ENCODE measurements at places on chromosomes 3 and 15.

- DNase-seq, result no peak
These were observed 61.6 kb upstream of the CD200R1L start for GRCh38 chr3:112908252-112908651.

DNA sequence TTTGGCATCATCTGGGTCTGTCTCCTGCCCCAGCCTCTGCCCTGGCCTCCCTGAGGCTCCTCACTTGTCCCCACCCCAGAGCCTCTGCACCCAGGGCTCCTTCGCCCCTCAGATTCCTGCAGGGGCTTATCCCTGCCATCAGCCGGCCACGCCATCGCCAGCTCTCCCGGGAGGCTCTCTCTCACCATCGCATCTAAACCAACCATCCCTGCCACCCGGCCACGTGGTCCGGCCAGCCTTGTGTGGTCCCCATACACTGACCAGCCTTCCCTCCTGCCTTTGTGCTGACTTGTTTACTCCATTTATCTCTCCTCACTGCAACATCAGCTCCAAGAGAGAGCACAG lies 134.3 kb upstream of the IQSEC1 start:
- DNase-seq, result no peak

DNA sequence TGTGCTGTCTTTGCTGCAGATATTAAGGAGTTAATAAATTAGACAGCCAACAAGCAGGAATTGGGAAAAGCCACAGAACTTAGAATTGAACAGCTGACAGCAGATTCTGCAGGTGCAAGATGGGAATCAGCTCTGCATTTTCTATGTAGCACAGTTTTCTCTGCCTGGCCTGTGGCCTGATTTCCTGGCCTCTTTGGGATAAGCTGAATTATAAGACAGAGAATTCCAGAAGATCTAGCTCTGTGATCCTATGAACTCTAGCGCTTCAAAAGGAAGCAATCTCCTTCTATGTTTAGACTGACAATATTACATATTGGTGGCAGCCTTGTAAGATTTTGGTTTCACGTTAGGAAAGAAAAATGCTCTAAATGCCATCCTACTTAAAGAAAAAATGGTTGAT lies 24.0 kb upstream of the SOX2 start:
- no peak for DNase-seq

DNA sequence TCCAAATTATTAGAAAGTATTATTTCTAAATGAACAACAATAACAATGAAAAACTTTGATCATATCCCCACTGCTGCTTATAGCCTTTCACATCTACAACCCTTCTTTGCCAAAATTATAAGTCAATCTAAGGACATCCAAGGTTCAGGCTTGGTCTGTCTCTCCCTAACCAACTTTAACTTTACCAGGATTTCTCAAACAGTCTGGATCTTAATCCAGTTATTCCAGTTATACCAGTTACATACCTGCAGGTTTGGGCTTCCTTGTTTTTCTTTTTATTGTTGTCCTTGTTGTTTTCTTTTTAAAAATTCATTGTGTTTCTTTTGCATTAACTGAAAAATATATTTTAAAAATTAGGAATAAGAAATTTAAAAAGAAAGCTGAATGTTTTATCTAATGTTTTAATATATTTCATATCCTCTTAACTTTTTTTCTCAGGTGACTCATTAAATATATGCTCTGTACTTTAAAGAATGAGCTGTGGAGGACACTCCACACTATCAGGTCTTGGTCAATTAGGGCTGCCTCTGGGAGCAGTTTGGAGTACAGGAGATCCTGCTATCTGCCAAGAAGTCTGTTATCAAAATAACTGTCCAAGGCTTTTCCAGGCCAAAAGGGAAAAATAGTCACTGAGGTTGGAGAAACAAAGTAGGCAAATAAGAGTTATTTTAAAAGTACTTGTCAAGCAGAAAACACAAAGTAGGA lies 421.4 kb downstream of the EPHA6 start:
- no peak for DNase-seq

DNA sequence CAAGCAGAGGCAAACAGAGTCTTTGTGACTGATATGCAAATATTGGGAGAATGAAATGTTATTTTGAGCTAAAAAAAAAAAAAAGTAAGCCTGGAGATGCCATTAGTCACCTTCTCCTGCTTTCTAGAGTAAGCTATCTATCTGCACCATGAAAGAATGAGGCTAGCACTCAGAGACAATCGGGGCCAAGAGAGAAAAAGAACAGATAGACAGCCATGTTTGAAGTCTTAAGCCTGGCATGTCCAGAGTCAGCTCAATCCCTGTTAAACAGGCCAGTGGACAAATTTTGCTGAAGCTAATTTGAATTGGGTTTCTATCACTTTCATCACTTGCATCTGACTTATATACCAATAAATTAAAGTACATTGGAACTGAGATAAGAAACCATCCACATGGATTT lies 204.4 kb downstream of the SLC9A9 start:
- no peak for DNase-seq

DNA sequence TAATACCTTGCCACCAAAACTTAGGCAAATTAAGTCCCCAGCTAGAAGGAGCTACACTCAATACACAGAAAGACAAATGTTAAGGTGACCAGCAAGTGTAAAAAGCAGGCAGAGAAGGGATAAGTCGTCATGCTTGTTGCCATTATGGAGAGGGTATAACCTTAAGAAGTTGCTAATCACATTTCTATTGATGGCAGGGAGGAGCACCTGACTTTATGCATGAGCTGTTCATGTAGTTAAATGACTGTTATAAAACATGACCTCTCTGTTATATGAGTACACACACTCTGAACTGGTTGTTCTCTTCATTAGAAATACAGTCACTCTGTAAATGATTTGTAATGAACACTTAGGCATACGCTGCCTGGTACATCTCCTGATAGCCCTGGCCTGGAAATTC lies 6.6 kb upstream of the CCNL1 start:
- no peak for DNase-seq

DNA sequence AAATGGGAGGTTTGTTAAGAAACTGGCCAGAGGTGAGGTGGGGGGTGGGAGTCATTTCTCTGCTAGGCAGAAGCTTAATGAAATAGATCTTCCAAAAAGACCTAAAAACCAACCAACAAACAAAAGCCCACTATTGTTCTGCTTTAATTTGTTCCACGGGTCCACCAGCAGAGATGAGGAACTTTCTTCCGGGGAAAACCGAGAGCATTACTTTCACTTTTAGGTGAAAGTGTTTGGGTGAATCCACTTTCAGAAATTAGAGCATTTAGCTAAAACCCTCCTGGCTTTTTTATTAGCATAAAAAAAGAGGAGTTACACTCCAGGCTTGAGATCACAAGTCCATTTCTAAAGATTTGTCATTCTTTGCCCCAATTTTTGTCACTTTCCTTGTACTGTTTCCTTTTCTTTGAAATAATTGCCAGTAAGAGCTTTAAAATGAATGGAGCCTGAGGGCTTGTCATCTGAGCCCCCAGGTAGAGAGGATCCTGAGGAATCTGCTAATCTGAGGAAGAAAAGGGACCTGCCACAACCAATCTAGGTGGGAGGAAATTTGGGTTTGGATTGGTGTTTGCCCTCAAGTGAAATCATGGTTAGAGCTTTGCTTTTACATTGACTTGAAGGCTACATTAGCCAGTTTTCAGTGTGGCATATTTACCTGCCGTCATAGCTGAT lies 667.6 kb downstream of the NAALADL2 start:
- peak; percentile 26 for DNase-seq

- peak; percentile 63 for DNase-seq
These were observed 67.9 kb downstream of the ULK4 start for GRCh38 chr3:41893977-41894376.

- no peak for DNase-seq
These were observed 31.6 kb downstream of the KY start for GRCh38 chr3:134619301-134619615.

DNA sequence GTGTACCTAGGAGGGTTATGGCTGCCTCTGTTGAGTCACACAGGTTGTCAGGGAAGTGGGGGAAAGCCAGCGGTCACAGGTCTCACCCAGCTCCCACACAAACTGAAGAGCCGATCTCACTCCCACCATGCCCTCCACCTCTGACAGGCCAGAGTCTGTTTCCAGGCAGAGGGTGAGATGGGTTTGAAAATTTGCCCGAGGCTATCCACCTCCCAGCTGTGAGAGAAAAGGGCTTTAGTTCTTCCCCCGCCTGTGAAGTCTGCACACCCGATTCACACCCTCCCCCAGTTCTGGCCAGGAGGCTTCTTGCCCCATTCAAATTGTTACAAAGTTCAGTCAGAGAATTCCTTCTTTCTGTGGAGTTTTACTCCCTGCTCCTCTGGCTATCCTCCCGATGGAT lies 446.9 kb downstream of the EDEM1 start:
- no peak for DNase-seq

DNA sequence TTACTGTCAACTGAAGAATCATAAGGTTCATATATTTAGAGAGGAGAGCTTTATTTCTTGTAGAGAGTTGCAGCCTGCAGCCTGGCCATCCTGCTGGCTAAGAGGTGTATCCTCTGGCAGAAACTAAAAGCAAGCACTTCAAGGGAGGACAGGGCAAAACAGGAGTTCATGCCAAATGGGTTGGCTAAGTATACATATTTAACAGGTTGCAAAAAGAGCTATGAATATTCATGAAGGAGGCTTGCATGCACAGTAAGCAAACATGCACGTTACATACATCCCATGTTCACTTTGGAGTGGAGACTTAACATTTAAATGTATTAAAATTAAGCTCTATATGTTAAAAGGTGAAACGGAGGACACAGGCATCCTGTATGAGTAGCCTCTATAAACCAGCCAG lies 354.4 kb downstream of the ERC2 start:
- DNase-seq, result no peak

- no peak for DNase-seq
These were observed 142.3 kb upstream of the CHL1 start for GRCh38 chr3:54240-54639.

- DNase-seq, result no peak
These were observed 27.0 kb downstream of the VIPR1 start for GRCh38 chr3:42529468-42529867.

- no peak for DNase-seq
These were observed 416.6 kb upstream of the NECTIN3 start for GRCh38 chr3:110654843-110655502.

GRCh38 chr3:148865049-148865448 lies at the start of gene CPA3:
TSS of gene CPA3 (plus strand) at chr3:148865296. CDS start at chr3:148865308, 12 bp downstream.
- DNase-seq, result no peak

- DNase-seq, result no peak
These were observed 45.3 kb downstream of the ZPLD1 start for GRCh38 chr3:102480139-102480538.

GRCh38 chr3:149245738-149246451 lies 24.3 kb upstream of the CP start:
- DNase-seq, result peak; percentile 82

- peak; percentile 89 for DNase-seq
These were observed 18.1 kb upstream of the RAF1 start for GRCh38 chr3:12681943-12682390.

DNA sequence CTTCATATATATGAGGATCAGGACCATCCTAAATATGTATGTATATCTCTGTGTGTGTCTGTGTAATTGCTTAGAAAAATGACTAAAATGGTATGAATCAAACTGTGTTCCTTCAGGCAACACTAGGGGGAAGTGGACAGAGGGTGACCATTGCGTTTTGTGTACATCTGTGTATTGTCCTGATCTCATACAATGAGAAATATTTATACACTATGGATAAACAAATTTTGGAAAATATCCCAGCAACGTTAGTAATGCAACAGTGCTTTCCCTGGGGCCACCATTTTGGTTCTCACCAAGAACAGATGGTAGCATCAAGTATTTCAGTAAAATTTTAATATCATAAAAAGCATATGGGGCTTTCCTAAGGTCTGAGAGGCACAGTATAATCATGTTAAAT lies 130.1 kb downstream of the PTPRG start:
- no peak for DNase-seq

DNA sequence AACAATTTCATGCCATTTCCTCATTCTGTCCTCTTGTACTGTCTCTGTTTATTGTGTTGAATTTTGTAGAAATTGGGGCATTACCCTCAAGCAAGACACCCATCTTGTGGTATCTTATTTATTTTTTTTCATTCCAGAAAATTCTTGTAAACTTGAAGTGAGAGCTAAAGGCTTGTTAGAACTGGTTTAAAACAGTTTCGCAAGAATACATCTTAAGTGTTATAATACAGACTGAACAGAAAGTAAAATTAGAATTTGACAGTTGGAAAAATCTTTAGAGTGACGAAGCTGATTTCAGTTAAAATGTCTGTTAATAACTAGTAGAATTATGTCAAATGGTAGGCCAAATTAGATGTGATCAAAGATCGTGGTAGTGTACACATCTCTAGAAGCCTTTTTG lies 26.9 kb downstream of the RNF13 start:
- DNase-seq, result peak; percentile 16

DNA sequence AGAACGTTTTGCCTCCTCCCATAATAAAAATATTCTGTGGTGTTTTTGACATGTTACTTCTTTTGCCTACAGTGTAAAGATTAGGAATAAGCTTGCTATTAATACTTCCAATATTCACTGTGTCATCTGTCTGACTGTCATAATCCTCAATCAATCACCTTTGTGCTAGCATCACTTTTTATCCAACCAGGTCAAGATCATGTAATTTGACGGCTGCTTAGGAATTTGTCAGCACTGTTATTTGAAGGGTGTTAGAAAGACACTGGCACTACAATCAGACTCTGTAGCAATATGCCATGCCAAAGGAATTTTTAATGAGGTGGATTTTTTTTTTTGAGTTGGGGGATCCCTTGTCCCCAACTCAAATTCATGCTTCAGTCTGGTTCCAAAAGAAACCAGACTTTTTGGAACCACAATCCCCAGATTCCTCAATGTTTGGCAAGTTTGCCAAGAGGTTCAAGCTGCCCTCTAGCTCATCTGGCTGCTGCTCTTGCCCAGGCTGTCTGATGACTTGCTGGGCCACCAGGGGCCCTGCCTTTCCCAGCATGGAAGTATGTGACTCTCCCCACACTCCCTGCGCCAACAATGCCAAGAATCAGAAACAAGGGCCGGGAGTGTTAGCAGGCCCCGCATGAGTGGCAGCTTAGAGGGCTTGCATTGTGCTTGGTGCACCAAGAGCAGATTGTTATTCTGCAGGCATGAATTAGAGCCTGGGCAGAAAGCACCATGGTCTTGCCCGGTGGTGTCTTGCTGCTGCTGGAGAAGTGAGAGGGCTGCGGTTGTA lies 58.6 kb upstream of the TSC22D2 start:
- peak; percentile 68 for DNase-seq

GRCh38 chr3:64289622-64290021 lies 64.4 kb upstream of the PRICKLE2 start:
- DNase-seq, result no peak

GRCh38 chr3:9080163-9080562 lies 116.9 kb upstream of the RAD18 start:
- peak; percentile 17 for DNase-seq

DNA sequence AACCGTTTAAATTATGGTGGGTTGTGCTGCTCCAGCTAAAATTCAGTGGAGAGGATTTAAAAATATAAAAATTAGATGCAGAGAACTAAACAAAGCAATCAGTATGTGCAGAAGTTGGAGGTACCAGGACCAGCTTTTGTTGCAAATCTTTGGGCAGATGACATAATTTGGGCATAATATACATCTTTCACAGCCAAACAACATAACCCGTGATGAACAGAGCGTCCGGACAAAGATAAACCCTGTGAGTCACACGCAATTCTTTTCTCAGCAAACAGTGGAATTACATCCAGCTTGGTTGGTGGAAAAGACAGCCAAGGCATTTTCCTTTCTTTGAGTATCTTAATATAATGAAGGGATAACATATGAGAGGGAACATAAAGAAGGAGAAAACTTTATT lies 419.4 kb upstream of the ADAMTS9 start:
- no peak for DNase-seq

- peak; percentile 91 for DNase-seq
These were observed 111.2 kb downstream of the LSM3 start for GRCh38 chr3:14289590-14290461.

GRCh38 chr3:69892706-69893105 lies 106.8 kb upstream of the SAMMSON start:
- DNase-seq, result no peak

GRCh38 chr3:66457252-66457651 lies 43.6 kb downstream of the LRIG1 start:
- no peak for DNase-seq
